ENCODE measurements at places on chromosomes 4 and X.

DNA sequence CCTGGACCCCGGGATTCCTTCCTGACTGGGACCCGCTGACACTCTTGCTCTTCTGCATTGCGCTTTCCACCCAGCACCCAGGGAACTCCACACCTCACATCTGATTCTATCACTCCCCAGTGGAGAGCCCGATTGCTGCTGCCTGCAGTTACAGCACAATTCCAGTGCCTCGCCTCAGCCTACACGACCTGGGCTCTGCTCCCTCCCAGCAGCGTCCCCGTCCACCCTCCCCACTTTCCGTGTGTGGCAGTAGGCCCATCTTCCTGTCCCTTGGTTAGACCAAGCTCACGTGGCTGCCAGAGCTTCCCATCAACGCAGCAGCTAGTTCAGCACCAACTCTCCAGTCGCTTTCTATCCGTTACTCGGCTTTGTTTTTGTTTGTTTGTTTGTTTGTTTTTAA is 66.6 kb upstream of the SORBS2 start:
- no peaks in the 10 kb centered on the region for H3K4me1 ChIP-seq
- H3K4me3 ChIP-seq, result no peak overlapping the region
- H3K36me3 ChIP-seq, result no peaks in the 10 kb centered on the region
- no peak overlapping the region for H3K27ac ChIP-seq
- peaks cover 2% of the 10 kb centered on the region for H3K27me3 ChIP-seq

DNA sequence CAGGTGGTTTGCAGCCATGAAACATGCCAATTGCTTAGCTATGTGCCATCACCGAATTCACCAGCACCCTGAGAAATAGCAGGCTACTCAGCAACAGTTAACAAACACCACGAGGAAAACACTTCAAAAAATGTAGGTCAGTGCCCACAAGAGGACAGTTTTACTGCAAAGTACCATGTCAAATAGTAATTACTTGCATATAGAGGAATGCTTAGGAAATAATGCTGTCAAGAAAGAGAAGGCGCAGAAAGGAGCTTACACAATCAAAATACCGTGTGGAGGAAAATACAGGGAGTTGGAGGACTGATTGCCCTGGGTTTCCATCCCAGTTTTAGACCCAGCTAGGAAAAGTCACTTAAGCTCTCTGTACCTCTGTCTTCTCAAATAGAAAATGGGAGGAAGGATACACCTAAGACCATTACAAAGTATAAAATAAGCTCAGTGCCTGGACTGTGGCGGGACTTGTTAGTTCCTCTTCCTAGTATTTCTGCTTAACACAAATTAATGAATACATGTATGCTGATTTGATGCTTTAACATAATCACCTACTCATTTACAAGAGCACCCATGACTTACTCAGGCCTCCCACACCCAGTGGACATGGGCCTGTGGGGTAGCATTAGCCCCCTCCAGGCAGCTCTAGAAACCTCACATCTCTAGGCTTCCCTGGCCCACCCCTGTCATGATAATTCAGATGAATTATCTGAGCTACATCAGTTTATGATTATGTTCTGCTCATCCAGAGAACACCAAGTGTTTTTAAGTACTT is 44.5 kb upstream of the IL21 start:
- no peak for DNase-seq
- peaks cover 28% of the 10 kb centered on the region for H3K4me1 ChIP-seq
- H3K4me3 ChIP-seq, result no peak overlapping the region
- no peaks in the 10 kb centered on the region for H3K36me3 ChIP-seq
- no peaks in the 10 kb centered on the region for H3K27me3 ChIP-seq
- H3K27ac ChIP-seq, result no peak overlapping the region

DNA sequence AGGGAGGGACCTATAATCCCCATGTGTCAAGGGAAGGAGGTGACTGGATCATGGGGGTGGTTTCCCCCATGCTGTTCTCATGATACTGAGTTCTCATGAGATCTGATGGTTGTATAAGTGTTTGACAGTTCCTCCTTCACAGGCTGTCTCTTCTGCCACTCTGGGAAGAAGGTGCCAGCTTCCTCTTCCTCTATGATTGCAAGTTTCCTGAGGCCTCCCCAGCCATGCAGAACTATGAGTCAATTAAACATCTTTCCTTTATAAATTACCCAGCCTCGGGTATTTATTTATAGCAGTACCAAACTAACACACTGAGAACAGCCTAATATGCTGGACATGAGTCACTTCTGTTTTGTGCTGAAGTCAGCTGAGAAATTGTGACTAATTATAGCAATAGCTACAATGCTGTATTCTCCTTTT is 656.9 kb upstream of the CPEB2 start:
- no peak overlapping the region for H3K27ac ChIP-seq
- DNase-seq, result no peak

- no peak overlapping the region for H3K27ac ChIP-seq
- peaks cover 4% of the 10 kb centered on the region for H3K27me3 ChIP-seq
- DNase-seq, result no peak
Observed at GRCh38 chrX:107560041-107560440, 68.3 kb upstream of the PRPS1 start.
